Bronchial epithelial cell (primary cell): ENCODE measurements at places on chromosomes 4 and X. TPM values are rescaled to one million over a fixed set of nuclear protein-coding genes. Genes with fewer than 3 reads are reported as not detected.

Gene AIFM1
- 23.8 and 26.6 TPM in 2 replicates for total RNA-seq

Gene SSX2
- total RNA-seq = not detected in 2 replicates

Gene CT45A2
- total RNA-seq = not detected in 2 replicates

Gene SPOCK3
- total RNA-seq = 0.53 and 1.0 TPM in 2 replicates

Gene SLC6A14
- total RNA-seq = 31.3 and 111 TPM in 2 replicates

Gene MAGEB6B
- not detected in 2 replicates for total RNA-seq

Gene WDR1
- 290 and 315 TPM in 2 replicates for total RNA-seq

Gene RAB39B
- 0.26 and 2.6 TPM in 2 replicates for total RNA-seq

Gene LEF1
- total RNA-seq = not detected in 2 replicates

Gene ATRX
- total RNA-seq = 37.6 and 41.2 TPM in 2 replicates

Gene SHISA3
- not detected in 2 replicates for total RNA-seq

Gene TIMM17B
- total RNA-seq = 28.2 and 35.2 TPM in 2 replicates

Gene SEPSECS
- total RNA-seq = 6.6 and 7.0 TPM in 2 replicates

Gene MAP3K15
- total RNA-seq = under 0.01 TPM in 1 of 2 replicates, not detected in the other

Gene CCKAR
- not detected in 2 replicates for total RNA-seq

Gene CSN1S1
- not detected in 2 replicates for total RNA-seq

Gene TIGD4
- under 0.01 and 0.38 TPM in 2 replicates for total RNA-seq

Gene FAM47E
- 0.26 and 0.38 TPM in 2 replicates for total RNA-seq

Gene CXCL3
- 0.26 and 1.2 TPM in 2 replicates for total RNA-seq

Gene HTT
- 24.0 and 28.4 TPM in 2 replicates for total RNA-seq

Gene NDNF
- not detected in 2 replicates for total RNA-seq

Gene RAB9B
- total RNA-seq = not detected in 2 replicates

Gene HHIP
- total RNA-seq = not detected in 2 replicates

Gene DIPK2B
- total RNA-seq = not detected in 2 replicates

Gene EREG
- 30.7 and 31.1 TPM in 2 replicates for total RNA-seq

Gene ARHGAP10
- total RNA-seq = 8.4 and 11.3 TPM in 2 replicates

Gene NRK
- not detected in 2 replicates for total RNA-seq

Gene F8A1
- 0.64 and 0.79 TPM in 2 replicates for total RNA-seq

Gene FREM3
- total RNA-seq = not detected in 2 replicates

Gene LNX1
- total RNA-seq = 1.6 and 3.2 TPM in 2 replicates

Gene GAGE12E
- not detected in 2 replicates for total RNA-seq

Gene ALAS2
- not detected in 2 replicates for total RNA-seq

Gene GYG2
- total RNA-seq = under 0.01 and 0.26 TPM in 2 replicates

Gene F8A2
- 0.79 TPM in 1 of 2 replicates, not detected in the other for total RNA-seq

Gene RPA4
- total RNA-seq = 0.79 and 1.2 TPM in 2 replicates

Gene CTAG1A
- total RNA-seq = not detected in 2 replicates

Gene FRYL
- 43.2 and 58.8 TPM in 2 replicates for total RNA-seq

Gene DMRTC1B
- not detected in 2 replicates for total RNA-seq

Gene NALF2
- 0.79 and 2.8 TPM in 2 replicates for total RNA-seq

Gene ARHGEF9
- 7.4 and 7.9 TPM in 2 replicates for total RNA-seq

Gene C4orf36
- 1.8 and 2.4 TPM in 2 replicates for total RNA-seq

Gene RHOXF1
- not detected in 2 replicates for total RNA-seq

Gene S100P
- total RNA-seq = 641 and 928 TPM in 2 replicates

Gene IRS4
- not detected in 2 replicates for total RNA-seq

Gene PNMA6A
- 0.53 and 0.77 TPM in 2 replicates for total RNA-seq

Gene CT47B1
- total RNA-seq = not detected in 2 replicates

Gene HPGDS
- total RNA-seq = not detected in 2 replicates

Gene CT83
- total RNA-seq = not detected in 2 replicates

Gene CWH43
- 3.7 and 28.3 TPM in 2 replicates for total RNA-seq

Gene RRH
- 0.26 and 0.38 TPM in 2 replicates for total RNA-seq

Gene SLC34A2
- total RNA-seq = under 0.01 and 1.8 TPM in 2 replicates

Gene PABPC1L2B
- total RNA-seq = not detected in 2 replicates

Gene MUC7
- not detected in 2 replicates for total RNA-seq

Gene C1QTNF7
- total RNA-seq = not detected in 2 replicates

Gene YIPF7
- 0.53 TPM in 1 of 2 replicates, not detected in the other for total RNA-seq

Gene EPHA5
- total RNA-seq = under 0.01 TPM in 1 of 2 replicates, not detected in the other

Gene SLIT2
- 0.79 and 1.9 TPM in 2 replicates for total RNA-seq

Gene PROM1
- 0.13 and 0.26 TPM in 2 replicates for total RNA-seq

Gene CENPC
- total RNA-seq = 7.4 and 9.5 TPM in 2 replicates
